ENCODE measurements at places on chromosomes 2 and 18. TPM values are rescaled to one million over a fixed set of nuclear protein-coding genes. Genes with fewer than 3 reads are reported as not detected.

NEU4 gene
- total RNA-seq: 0.07 TPM

IL1RN gene
- total RNA-seq: 53.7 TPM

LHCGR gene
- total RNA-seq: not detected

PLGLB1 gene
- total RNA-seq: 0.34 TPM

OR6B3 gene
- not detected for total RNA-seq
